Kidney (tissue), 22 donors: ENCODE measurements at places on chromosomes 4 and X. TPM values are rescaled to one million over a fixed set of nuclear protein-coding genes. Genes with fewer than 3 reads are reported as not detected.

TMEM154 gene
- 0.09 TPM for polyA plus RNA-seq

ERAS gene
- 0.43 TPM for polyA plus RNA-seq

GPRIN3 gene
- polyA plus RNA-seq: 2.2 TPM

GAGE2A gene
- not detected for polyA plus RNA-seq

PRICKLE3 gene
- polyA plus RNA-seq: 3.4 TPM

YIPF7 gene
- polyA plus RNA-seq: not detected

CXorf65 gene
- polyA plus RNA-seq: not detected

AFP gene
- polyA plus RNA-seq: 11.6 TPM

LINC00632 gene
- polyA plus RNA-seq: 0.67 TPM

F9 gene
- polyA plus RNA-seq: not detected

MAOB gene
- 91.8 TPM for polyA plus RNA-seq
